NCI-H2081 treated with DMSO at 0.1 percent for 48 hours (cell line): ENCODE measurements at places on chromosomes 1 and 21.

DNA sequence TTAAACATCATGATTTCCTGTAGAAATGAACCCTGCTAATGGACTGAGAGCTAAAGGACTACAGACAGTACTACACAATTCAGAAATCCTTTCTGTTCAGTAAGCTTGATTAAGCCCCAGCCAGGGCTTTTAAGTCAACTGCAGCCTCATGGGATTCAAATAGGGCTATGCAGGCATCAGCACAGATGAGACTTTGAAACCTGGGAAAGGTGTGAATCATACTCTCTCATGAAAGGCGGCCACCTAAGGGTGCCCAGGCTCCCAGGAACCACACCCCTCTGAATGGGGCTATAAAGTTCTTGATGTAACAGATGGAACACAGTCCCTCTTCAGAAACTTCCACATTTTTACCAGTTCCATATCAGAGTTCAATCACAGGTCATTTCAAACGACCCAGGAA, 7.6 kb downstream of the SIPA1L2 start:
- DNase-seq: no peak

DNA sequence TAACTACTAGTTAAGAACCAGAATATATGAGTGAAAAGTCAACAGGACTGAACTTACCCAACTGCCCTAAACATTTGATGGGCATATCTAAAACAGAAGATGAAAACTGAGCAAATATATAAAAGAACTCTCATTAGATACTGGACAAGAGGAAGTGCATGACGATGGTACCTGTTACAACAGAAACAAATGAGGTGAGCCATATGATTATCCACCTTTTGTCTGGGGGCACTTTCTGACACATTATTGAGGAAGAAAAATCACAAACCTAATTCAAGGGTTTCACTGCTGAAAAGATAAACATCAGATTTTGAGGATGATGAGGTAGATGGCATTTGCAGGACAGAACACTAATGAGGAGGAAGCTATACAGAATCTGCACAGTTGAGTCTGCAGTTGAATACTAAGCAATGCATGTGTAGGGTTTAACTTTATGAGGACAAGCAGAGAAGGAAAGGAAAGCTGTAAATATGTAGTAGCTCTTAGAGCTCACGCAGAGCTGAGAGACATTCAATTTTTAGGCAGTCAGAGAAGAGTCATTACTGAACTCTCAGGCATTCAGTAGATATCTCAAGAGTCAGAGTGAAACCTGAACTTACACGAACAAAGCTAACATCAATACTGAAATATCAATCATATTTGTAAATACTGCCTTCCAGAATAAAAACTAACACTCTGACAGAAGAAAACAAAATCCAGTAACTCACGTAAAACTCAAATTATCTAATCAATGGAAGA, 262.1 kb downstream of the AKT3 start:
- no peak for DNase-seq

- DNase-seq: no peak
Measured at GRCh38 chr21:28142697-28143096, 850.0 kb downstream of the LTN1 start.

- DNase-seq: no peak
Measured at GRCh38 chr1:63914241-63914640, 140.4 kb downstream of the ROR1 start.

DNA sequence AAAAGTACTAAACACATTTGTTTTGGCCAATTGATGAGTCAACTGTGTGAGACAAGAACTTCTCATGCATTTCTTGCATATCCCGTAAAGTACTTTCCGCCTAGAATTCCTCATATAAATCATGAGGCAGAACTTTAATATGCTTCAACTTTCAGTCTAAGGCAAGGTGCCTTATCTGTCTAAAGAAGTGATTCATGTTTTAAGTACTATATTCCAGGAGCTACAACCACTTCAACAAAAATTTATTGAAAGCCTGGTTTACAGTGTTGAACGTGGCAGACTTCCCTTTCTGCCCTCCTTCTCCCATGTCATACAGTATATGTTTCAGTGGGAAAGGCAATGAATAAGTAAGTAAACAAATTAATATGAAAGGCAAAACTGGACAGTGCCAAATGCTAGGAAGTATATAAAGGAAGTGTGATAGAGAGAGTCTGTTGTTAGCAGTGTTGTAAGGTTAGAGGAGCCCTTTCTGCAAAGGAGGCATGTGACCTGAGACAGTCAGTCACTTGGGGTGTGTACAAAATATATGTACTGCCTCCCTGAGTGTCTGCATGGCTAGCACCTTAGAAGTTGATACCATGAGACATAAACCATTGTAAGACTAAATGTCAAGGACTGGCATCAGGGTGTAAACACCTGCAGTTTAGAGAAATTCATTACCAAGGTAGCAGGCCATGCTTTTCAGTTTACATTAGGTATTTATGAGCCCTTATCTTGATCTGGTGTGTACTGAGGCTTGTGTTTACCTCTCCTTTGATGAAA, 362.2 kb downstream of the SRGAP2C start:
- DNase-seq: no peak

GRCh38 chr1:60149251-60149650, 75.7 kb upstream of the C1orf87 start:
- DNase-seq: no peak

DNA sequence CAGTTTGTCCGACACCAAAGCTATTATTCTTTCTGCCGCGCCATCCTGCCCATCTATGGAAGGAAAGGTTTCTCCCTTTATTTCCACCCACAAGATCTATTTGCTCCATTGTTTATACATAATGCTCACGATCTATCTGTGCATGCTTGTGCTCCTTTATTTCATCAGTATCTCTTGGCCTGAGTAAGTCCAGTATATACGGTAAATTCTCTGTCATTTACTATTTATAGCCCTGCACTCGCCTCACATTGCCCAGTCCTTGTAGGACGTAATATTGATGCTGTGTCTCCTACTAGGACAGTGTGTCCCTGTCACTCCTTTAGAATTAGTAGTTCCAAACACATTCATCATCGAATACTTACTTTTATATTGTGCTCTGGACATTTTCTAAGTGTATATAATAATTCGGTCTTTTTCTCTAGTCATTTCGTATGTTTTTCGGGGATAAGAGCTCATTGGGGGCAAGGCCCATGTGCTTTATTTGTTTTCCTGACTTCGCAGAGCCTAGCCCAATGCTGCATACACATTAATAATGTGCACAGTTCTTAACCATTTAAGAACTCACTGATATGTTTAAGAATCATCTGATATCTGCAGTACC, 3.1 kb upstream of the NID1 start:
- no peak for DNase-seq

DNA sequence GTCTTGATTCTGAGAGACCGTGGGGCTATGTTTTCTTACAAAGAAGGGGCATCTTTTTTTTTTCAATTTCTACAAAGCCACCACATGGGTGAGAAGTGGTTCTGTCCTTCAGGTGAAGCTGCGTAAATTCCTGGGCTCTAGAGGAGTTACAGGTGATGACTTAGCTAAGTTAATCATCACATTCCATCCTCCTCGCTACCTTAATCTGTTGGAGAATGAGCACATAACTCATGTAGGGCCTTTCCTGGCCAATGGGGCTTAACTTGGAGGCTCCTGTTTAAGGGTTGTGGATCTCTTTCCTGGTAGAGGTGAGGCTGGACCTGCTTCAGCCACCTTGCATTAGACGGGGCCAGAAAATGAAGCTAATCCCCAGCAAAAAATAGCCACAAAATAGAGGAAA, 19.9 kb downstream of the REG4 start:
- no peak for DNase-seq

GRCh38 chr1:228744356-228744755, 9.1 kb downstream of the RHOU start:
- DNase-seq: no peak

DNA sequence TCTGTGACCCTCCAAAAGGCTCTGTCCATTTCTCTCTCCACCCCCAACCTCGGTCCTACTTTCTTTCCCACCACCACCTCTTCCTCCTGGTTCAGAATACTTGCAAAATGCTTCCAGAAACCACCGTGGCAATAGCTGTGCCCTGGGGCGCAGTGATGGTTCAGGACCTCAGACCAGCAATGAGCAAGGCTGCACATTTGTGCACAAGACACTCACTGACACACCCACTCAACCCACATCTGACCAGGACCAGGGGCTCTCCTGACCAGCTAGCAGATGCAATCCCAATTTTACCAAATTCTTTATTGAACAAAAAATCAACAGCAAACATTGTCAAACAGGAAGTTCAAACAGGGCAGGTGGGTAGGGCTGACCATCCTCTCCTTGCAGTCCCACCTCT, 25.7 kb downstream of the SPOCD1 start:
- DNase-seq: no peak

DNA sequence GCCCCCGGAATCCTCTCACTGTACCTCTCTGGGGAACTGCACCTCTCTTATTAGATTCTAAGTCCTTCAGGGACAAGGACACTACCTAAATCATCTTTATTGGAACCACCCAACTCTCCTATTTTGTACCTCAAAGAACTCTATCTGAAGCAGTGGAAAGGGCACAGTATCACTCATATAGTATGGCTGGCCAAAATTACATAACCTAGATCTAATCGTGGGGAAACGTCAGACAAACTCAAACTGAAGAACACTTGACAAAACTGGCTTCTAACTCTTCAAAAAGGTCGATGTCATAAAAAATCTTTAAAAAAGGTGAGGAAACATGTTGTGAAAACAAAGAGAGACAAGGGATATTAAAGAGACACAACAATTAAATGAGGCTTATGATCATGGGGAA, 210.0 kb downstream of the SLC45A1 start:
- no peak for DNase-seq

- no peak for DNase-seq
Measured at GRCh38 chr1:221035662-221036153, 156.5 kb downstream of the HLX start.

GRCh38 chr21:31258073-31258472, 86.0 kb downstream of the TIAM1 start:
- no peak for DNase-seq

DNA sequence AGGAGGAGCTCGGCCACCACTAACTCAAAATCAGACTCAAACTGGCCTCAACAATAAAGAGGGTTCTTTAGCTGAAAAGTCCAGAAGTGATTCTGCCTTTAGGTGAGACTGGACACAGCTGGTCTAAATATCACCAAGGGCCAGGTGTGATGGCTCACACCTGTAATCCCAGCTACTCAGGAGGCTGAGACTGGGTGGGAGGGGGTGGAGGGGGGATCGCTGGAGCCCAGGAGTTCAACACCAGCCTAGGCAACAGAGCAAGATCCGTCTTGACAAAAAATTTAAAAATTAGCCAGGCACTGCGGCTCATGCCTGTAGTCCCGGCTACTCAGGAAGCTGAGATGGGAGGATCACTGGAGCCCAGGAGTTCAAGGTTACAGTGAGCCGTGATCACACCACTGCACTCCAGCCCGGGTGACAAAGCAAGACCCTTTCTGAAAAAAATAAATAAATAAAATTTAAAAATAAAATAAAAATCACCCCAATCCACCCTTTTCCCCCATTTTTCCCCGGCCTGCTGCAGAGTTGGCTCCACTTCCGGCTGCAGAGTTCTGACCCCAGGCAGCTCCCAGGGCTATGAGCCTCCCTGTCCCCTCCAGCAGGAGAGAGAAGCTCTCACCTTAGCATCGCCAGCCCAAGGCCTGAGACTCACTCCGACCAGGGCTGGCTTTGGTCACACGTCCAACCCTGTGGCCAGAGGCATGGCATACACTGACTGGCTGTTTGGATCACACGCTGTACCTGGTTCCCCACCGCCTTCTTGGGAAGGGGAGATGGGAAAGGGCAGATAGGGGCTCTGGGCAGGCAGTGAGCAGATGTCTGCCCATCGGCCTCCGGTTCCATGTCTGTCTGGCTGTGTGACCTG, 87.3 kb upstream of the IFFO2 start:
- DNase-seq: no peak

DNA sequence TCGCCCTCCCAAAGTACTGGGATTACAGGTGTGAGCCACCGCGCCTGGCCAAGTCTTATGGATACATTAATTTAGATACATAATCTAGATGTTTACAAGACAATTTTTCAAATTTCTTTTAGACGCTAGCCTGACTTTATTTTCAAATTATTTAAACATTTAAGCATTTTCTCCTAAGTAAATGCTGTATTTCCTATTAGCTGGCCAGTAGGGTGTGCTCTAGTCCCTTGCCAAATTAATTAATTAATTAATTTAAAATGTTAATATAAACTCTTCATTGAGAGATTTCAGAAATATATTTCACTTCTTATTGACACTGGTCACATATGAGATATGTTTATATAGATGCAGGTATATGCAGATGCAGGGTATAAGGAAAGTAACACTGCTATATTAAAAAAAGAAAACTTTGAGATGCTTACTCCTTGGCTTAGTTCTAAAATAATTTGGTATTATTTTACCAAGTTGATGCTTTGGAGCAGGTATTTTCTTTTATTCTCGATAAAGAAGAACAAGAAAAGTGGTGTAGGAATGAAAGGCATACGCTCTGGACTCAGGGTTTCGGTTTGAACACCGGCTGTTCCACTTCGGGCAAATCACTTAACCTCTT, 5.2 kb upstream of the ERRFI1 start:
- no peak for DNase-seq

DNA sequence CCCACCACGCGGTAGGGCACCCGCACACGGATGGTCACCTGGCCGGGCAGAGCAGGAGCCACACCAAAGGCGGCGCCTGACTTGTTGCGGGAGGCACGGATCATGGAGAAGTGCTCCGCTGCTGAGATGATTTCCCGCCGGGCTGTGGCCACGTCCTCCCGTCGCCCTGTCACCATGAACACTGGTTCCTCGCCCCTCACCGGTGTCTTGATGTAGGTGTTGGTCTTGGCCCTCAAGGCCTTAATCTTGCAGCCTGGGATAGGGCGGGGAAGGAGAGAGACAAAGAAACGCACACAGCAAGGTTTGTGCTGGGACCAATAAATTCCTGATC, 4.9 kb downstream of the MEX3A start:
- DNase-seq: no peak

DNA sequence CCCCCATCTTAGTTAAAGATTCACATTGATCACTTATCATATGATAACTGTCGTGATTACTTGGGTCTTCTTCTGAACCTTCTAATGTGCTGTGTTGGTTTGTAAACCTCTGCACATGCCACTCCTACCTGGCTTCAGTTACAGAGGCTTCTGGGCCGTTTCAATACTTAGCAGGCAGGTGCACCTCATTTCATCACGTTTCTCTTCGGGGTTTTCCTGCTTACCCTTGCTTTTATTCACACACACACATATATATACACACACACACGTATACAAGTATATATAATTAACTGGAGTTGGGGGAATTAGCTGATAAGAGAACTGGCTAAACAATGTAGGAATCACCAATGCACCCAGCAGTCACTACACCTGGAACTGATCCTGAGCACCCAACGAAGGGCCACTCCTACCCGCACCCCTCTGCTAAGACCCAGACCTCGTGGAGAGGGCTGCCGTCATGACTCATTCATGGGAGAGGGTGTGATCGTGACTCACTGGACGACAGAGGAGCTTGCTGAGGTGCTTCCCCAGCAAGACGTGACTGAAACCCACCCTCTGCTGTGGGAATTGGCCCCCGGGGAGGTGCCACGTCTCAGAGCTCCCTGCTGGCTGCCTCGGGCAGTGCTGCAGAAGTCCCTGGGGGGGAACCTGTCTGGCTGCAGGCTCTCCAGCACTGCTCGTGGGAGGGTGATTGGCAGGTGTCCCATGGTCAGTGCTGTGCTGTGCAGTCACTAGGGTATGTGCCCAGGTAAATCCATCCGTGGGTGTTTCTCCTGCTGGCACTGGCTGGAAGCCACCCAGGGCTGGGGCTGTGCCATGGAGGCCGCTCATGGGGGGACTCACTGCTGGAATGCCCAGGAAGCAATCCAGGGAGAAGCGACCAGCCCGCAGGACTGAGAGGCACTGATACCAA, 166.6 kb downstream of the DYRK1A start:
- DNase-seq: no peak

- DNase-seq: no peak
Measured at GRCh38 chr21:33135925-33136324, 66.0 kb downstream of the OLIG1 start.
